ELR (cell line): ENCODE measurements at places on chromosomes 2 and 18.

DNA sequence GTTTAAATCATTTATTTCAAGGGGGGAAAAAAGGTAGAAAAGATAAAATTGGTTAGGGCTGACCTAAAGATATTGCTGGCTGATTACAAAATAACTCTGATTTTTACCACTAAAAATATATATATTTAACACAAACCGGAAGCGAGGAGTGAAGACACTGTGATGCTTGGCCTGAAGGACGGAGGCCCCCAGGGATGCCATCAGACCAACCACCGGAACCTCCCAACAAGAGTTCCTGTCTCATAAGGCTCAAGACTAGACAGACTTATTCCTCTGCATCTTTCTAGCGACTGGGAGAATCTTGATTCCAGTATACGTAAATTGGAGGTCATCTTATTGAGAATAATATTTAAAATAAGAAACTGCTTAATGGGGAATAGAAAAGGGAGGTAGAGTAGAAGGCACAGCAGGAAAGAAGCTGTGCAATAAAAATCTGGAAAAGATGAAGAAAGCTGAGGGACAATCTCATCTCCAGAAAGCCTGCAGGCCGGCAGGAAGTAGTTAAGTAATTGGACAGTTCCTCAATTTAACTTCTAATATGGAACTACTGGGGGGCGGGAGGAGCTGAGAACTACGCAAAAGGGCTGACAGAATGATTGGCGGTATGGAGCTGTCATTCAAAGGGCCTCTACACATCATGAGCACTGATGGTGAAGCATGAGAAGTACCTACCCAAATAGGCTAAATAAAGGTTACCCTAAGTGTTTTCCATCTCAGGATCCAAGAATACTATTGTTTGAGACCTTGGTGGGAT is 91.1 kb downstream of the DTNB start:
- no peak for DNase-seq

DNA sequence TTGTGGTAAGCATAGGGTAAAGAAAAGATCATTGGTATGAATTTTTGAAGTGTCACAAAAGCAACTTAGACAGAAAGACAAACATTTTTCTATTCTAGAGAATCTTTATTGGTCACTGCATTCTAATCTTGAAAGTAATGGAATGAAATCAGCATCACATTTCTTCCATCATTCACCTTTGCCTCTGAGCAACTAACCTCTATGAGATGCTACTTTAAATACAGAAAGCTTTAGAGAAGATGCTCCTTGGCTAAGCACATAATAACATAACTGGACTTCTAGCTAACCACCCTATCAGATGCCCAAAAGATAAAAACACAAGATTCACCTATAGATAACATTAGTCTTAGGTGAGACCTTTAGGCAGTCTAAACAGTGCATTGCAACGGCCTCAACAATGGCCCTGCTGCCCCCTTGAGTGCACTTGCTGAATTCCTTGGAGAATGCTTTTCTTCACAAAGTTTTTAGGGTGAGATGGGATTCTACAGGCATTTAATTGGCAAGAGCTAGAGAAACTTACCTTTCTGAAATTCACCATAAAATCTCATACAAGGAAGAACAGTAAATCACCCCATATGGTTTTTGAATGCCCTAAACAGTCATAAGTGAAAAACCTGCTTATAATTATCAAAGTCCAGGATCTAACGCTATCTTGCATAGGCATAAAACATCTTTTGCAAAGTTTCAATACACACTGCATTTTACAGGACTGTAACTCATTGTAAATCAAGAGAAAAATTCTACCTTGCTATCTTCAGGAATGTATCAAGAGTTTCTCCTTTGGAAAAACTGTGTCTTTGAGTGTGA is 791.3 kb upstream of the CHAC2 start:
- DNase-seq = peak; percentile 48

DNA sequence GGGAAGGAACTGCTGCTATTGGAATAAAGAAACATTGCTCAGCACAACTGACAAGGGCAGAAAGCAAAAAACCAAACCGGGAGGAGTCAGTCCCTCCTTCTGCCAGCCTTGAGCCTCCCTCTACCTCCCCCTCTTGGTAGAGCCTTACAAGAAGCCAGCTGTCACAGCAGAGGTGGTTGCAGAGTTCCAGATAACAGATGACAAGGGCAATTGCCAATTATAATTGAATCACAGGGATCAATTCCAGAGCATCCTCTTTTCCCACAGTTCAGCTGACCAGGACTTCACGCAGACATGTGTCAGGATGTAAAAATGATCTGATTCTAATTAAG is 548.2 kb upstream of the LRRTM1 start:
- DNase-seq = no peak

GRCh38 chr2:187462839-187463238 is 14.8 kb upstream of the CALCRL start:
- DNase-seq = no peak

- DNase-seq = peak; percentile 75
Measured at GRCh38 chr2:196927376-196928225, 1.1 kb upstream of the PGAP1 start.

GRCh38 chr2:100268986-100269385 is 53.3 kb downstream of the LONRF2 start:
- DNase-seq = no peak

GRCh38 chr2:65128297-65129190 is 1.4 kb downstream of the RAB1A start:
- peak; percentile 52 for DNase-seq

DNA sequence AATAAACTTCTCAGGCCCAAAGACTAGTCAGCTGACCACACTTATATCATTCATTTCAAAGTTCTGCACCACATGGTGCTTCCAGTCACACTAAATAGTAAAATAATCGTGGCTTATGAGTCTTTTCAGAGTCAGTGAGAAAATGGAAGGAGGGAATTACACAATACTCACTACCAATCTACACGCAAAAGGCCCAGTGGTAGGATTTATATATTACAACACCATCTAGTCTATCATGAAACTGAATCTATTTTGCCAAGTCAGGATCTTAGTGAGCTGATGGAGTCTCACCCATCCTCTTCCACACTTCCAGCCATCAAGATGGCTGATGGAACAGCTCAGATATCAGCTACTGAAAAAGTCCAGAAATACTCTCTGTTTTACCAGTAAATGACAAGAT is 21.9 kb downstream of the INO80D start:
- DNase-seq = peak; percentile 18

DNA sequence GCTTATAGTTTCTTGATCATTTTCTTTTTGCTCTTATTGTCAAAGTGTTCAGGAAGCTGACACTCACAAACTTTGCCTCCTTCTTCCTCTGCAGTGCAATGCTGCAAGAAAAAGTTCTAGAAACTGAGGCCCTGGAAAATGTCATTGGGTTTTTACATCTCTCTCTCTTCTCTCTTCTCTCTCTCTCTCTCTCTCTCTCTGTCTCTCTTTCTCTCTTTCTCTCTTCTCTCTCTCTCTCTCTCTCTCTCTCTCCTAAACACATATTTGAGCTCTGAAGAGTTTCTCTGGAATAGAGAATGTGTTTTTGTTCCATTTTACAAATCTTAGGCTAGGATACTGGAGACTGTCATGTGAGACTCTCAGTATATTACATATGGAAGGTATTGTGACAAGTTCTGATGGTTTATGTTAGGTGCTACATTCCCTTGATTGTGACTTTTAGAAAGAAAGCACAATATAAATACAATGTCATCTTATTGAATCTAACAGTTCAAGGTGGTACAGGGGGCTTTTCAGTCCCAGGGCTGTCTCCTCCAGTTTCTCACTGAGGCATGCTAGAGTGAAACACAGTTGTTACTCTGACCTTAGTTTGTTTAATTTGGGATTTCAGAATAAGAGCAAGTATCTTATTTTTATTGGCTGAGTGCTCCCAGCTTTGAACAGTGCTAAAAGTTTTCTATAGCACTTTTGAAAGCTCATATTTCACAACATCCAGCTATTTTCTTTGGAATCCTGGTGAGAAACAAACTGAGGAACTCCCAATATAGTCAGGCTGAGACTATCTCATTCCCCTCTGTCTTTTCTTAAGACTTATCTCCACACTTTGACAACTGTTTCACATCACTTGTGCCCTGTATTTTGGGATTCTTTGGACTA is 41.4 kb upstream of the EHBP1 start:
- peak; percentile 26 for DNase-seq

DNA sequence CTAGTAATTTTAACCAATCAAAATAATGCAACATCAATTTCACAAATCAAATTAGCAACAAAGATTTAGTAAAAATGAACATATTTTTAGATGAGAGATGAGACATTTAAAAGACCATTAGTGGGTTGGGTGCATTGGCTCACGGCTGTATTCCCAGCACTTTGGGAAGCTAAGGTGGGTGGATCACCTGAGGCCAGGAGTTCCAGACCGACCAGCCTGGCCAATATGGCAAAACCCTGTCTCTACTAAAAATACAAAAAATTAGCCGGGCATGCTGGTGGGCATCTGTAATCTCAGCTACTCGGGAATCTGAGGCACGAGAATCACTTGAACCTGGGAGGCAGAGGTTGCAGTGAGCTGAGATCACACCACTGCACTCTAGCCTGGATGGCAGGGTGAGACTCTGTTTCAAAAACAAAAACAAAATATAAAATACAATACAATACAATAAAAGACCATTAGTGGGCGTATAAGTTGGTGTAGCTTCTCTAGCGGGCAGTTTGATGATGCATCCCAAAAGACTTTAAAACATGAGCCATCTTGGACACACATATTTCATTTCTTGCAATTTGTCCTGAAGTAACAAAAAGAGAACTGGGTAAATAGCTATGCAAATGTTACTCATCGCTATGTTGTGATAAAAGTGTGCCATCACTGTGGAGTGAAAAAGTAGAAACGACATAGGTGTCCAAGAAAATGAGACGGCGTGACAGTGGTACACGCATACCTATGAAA is 101.8 kb downstream of the COL6A3 start:
- DNase-seq = peak; percentile 86

- no peak for DNase-seq
Measured at GRCh38 chr2:28429636-28430376, 37.1 kb downstream of the FOSL2 start.

DNA sequence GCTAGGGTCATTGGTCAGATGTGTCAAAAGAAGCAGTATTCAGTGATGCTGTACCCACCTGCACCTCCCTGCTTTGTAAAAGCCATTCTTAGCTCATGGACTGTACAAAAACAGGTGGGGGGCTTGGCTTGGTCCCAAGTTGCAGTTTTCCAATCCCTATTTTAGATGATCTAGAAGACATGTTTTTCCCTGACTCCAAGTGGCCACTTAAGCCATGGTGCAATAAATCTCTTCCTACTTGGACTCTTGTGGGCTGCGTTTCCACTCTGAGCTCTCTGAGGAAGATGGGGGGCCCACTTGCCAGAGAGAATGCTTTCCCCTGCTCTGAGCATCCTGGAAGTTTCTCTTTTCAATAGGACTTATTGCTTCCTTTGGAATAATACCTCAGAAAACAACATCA is 57.0 kb upstream of the SPP2 start:
- DNase-seq = no peak

GRCh38 chr2:529424-529823 is 147.8 kb downstream of the TMEM18 start:
- peak; percentile 30 for DNase-seq

GRCh38 chr2:233146194-233146593 is 86.1 kb downstream of the INPP5D start:
- no peak for DNase-seq

DNA sequence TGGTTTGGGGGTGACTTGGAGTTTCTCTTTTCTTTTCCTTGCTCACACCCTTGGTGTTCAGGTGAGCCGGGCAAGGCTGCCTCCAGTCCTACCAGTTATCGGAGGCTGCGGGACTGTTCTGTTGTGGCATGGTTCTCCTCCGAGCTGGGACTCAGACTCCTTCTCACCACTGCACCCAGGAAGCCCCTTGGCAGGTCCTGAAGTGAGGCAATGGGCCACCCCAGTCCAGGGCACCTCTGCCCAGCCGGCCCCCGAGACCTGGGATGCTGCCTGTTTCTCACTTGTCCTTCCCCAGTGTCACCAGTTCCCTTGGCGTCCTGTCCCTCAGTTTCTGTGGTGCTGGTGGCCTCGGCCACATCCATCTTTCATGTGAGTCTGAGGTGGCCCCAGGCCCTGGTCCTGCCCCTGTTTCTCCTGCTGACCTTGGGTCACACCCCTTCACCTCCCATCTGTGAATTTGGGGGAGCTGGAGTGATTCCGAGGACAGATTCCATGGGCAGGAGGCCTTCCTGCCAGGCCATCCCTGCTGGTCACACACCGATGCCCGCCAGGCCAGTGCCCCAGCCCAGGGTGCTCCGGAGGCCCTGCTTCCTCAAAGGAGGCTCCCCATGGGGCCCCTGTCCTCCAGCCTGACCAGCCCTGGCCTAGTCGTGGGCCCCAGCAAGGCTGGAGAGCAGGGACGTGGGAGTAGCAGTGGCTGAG is 6.6 kb upstream of the KLHL30 start:
- DNase-seq = no peak

GRCh38 chr2:200777275-200777674 is 34.4 kb upstream of the BZW1 start:
- peak; percentile 45 for DNase-seq

GRCh38 chr18:37667836-37668235 is 102.2 kb upstream of the CELF4 start:
- DNase-seq = no peak
